Activated naive CD8-positive, alpha-beta T cell treated with anti-CD3 and anti-CD28 coated beads, Interleukin-2, amount 10 ng/mL, durations not matched to agents 7 days and 5 days (primary cell): ENCODE measurements at places on chromosomes 16 and 17. TPM values are rescaled to one million over a fixed set of nuclear protein-coding genes. Genes with fewer than 3 reads are reported as not detected.

The GPR142 gene
- not detected for total RNA-seq

The PRKCB gene
- 123 TPM for total RNA-seq

The PRR35 gene
- total RNA-seq, result not detected

The OSBPL7 gene
- total RNA-seq, result 50.9 TPM

The RAB37 gene
- total RNA-seq, result 24.7 TPM

The NXPH3 gene
- total RNA-seq, result not detected

The KRT20 gene
- not detected for total RNA-seq

- DNase-seq, result no peak
Observed at GRCh38 chr17:353213-353837, 718 bp upstream of the RPH3AL start.

DNA sequence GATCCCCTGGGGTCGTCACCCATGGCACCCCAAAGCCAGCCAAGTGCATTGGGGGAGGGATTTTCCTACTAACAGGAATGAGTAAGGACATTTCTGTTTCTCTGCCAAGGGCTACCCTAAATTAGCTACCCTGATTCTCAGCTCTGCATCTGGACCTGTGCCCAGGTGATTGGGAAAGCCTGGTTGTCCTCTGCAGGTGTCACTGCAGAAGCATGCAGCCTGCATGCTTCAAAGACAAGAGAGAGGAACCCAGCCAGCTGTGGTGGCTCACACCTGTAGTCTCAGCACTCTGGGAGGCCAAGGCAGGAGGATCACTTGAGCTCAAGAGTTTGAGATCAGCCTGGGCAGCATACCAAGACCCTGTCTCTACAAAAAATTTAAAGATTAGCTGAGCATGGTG lies 19.6 kb downstream of the BEAN1 start:
- DNase-seq, result no peak

DNA sequence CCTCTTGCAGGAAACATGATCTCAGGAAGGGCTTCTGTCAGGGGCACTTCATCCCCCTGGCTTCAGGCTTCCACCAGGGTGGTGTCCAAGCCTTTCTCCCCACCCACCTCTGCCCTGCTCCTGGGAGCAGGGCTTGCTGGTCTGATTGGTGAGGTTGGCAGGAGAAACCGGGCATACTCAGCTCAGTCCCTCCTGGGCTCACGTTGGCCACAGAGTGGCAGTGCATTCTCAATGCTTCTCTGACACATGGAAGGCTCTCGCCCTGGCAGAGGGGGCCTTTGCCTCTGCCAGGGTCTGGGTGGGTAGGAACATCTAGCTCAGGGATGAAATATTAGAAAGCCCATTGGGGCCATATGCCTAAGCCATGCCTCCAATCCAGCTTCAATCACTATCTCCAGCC lies 142.8 kb downstream of the AXIN2 start:
- no peak for DNase-seq

DNA sequence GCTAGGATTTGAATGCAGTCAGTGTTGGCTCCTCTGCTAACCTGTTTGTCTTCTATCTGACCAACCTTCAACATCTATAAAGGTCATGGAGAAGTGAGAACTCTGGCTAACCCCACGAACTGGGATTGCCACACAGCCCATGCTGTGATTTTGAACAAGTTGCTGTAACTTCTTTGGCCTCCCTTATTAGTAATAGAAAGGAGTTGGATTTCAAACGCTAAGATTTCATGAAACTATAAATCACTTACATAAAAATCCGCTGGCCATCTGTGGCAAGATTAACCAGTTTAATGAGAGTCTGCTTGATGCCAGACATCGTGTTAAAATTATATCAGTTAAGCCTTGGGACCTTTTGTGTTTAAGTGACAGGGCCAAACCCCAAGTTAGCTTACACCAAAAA lies 53.4 kb downstream of the HSD17B2 start:
- no peak for DNase-seq

DNA sequence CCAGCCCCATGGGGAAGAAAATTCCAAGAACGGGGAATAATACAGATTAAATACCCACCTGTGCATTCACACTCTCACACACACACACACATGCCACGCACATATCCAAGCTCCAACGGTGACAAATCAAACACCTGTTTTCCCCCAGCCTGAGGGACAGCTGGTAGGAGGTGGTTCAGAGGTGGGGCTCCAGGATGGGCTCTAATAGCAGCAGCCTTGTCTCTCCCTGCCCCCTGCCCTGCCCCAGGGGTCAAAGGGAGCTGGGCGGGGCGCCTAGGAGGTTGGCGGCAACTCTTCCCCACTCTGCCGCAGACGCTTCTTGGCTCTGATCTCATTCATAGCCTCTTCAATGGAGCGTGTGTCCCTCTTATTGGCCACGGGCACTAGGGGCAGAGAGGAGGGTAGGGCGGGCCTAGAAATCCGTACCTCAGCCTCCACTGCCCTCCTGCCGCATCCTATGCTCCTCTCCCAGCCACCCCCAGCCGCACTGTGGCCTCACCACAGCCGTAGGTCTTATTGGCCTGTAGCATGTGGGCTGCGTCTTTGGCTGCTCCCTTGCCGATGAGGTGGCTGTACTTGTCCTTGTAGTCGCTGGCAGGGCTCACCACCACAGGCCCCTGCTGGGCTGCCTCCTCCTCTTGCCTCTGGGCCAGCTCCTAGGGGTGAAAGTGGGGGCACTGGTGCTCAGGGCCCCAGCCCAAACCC lies 8.2 kb downstream of the SPAG7 start:
- no peak for DNase-seq

DNA sequence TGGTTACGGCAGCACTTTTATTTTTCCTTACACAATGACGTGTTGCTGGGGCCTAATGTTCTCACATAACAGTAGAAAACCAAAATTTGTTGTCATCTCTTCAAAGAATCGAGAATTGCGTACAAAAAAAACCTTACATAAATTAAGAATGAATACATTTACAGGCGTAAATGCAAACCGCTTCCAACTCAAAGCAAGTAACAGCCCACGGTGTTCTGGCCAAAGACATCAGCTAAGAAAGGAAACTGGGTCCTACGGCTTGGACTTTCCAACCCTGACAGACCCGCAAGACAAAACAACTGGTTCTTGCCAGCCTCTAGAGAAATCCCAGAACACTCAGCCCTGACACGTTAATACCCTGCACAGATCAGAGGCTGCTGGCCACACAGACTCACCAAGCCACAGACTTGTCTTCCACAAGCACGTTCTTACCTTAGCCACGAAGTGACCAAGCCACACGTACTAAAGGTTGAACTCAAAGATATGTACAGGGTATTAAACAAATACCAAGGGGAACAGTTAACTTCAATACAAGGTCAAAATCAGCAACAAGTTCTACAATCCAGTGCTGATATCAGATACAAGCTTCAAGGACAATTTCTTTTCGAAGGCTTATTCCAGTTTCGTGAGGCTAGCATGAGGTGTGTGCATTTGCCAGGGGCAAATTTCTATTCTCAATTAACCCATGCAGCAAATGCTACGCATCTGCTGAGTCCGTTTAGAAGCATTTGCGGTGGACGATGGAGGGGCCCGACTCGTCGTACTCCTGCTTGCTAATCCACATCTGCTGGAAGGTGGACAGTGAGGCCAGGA lies 2.4 kb downstream of the ACTG1 start:
- DNase-seq, result no peak

DNA sequence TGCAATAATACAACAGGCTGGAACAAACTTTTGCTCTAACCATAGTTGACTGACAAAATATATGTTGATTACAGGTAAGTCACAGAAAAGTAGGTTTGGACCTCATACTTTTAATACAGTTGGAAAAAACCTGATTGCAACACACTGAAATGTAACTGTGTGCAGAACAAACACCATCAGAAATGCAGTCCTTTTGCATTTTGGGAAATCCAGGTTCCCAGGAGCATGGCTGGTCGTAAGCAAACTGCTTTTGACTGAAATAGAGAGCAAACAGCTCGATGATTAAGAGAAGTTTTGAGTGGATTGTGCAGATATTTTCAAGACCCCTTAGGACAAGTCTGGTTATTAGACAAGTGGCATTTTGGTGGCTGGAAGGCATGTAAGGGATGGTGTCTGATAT lies 8.0 kb downstream of the IGF2BP1 start:
- no peak for DNase-seq

DNA sequence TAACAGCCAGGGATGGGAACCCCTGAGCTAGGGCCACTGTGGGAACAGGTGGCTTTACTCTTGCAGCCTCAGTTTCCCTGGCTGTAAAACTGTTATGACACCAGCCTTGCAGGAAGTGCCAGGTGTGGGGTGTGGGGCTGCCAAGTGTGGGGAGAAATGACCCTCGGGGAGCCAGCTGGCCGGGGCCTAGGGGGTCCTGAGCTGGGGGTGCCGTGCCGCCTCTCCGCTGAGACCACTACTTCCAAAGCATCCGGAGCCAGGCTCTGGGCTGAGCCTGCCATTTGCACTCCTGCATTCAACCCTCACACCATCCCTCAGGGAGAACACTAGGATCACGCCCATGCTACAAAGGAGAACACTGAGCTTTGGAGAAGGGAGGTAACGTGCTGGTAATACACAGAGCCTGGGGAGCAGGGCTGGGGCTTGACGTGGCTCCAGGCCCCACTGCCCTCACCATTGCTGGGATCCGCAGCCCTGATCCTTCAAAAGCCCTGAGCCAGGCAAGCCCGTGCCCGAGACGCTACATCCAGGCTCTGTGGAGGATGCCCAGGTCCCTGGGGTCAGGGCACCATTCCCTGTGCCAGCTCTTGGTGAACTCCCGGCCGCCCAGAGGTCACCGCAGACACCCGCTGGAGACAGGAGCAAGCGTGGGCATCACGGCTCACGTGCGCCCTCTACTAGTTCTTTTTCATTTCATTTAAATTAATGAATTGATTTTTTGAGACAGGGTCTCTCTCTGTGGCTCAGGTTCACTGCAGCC lies 28.8 kb upstream of the GINS2 start:
- peak; percentile 59 for DNase-seq

DNA sequence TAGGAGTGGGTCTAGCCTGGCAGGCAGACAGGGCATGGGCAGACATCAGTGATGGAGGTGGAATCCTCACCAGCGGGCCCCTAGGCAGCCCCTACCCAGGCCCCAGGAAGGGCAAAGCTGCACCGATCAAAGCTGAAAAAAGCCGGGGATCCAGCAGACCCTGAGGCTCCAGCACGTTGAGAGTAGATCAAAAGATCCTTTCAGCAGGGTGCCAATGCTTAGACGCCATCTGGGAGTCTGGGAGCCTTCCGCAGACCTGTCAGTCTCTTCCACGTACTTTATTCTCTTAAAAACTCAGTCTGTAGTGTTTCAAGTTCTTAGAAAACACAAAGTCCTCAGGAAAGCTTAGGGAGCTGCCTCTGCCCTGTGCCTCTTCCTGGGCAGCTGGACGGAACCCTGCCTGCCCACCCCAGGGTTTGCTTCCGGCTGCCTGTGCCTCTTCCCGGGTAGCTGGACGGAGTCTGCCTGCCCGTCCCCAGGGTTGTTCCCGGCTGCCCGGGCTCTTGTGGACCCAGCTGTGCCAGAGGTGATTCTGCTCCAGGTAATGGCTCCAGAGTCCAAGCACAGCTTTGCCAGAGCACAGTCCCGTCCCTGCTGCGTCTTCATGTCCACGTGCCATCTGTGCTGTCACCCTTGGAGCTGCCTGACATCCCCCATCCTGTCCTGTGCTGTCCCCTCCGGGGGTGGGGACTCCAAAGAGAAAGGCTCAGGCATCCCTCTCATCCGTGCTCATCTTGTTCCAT lies 50.8 kb upstream of the PVALEF start:
- no peak for DNase-seq

- no peak for DNase-seq
Observed at GRCh38 chr16:10172848-10173655, 9.2 kb downstream of the GRIN2A start.

- no peak for DNase-seq
Observed at GRCh38 chr16:1494711-1495110, 1.6 kb downstream of the TELO2 start.

- no peak for DNase-seq
Observed at GRCh38 chr17:40486522-40487370, 14.7 kb downstream of the TNS4 start.

DNA sequence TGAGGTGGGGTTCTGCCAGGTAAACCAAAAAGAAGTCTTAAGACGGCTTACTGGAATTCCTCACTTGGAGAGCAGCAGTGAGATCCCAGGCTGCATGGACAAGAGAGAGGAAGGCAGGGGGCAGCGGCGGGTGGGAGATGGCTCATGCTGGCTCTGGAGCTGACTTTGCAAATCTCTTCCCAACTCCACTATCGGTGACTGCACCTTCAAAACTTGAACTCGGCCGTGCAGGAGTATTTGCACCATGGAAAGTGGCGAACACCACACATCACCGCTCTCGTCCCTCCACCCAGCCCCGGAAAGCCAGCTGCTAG lies 16.7 kb downstream of the CA5A start:
- DNase-seq, result no peak

- DNase-seq, result no peak
Observed at GRCh38 chr16:48619547-48619946, 9.6 kb upstream of the N4BP1 start.

DNA sequence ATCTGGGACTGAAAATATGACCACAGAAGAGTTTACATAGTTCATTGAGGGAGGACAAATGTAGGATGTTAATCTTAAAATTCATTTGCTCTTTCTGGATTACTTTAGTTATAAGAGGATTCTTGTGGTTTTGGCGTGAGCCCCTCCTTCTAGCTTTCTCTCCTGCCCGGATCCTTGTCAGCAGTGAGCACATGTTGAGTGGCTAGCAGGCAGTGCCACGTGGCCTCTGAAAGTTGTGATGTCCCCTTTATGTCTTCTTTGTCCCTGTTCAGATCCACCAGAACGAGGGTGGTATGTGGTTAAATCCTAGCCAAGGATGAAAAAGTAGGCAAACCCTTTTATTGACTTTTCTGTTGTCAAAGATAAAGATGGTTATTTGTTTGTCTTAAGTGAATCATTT lies 83.8 kb downstream of the GNAO1 start:
- DNase-seq, result no peak
